ENCODE measurements at places on chromosomes 5 and 9.

DNA sequence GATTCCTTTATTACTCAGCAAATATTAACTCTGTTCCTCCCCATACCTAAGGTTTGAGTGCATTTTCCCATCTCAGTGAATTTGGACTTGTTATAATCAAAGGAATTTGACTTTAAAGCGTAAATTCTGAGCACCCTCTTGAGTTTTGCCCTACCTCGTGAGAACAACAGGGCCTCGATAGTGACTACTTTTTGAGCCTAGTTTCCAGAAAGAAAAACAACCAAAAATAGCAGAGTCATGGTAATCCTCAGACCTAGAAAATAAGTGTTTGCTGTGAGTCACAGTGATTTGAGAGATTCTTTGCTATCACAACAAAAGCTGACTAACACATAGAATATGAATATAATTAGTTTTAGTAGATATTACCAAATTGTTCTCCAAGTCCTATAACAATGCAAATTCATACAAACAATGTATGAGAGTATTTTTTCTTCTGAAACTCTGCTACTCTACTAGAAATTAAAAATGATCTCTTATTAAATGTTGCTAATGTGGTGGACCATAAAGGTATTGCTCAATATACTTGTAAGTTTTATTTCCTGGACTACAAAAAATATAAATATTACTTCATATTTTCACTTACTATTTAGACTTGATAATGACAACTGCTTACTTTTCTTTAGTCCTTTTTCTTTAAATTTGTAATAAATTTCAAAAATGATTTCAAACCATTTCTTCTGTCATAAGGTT lies 759.7 kb downstream of the BRINP1 start:
- DNase-seq = no peak

DNA sequence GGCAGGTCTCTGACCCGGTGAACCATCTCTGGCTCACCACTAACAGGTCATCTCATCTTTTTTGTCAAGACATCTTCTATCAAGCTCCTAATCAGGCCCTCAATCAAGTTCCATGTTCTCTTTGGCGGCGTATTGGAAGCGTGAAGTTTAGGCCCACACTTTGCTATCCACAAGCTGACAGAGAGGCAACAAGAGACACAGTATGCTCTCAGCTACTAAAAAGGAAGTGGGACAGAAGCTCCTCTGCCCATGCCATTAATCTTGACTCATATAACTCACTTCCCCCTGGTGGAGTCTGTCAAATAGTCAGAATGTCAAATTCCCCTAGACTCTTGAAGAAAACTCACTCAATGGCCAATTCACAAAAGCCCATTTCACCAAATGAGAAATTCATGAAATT lies 77.6 kb upstream of the TMC1 start:
- DNase-seq = no peak

DNA sequence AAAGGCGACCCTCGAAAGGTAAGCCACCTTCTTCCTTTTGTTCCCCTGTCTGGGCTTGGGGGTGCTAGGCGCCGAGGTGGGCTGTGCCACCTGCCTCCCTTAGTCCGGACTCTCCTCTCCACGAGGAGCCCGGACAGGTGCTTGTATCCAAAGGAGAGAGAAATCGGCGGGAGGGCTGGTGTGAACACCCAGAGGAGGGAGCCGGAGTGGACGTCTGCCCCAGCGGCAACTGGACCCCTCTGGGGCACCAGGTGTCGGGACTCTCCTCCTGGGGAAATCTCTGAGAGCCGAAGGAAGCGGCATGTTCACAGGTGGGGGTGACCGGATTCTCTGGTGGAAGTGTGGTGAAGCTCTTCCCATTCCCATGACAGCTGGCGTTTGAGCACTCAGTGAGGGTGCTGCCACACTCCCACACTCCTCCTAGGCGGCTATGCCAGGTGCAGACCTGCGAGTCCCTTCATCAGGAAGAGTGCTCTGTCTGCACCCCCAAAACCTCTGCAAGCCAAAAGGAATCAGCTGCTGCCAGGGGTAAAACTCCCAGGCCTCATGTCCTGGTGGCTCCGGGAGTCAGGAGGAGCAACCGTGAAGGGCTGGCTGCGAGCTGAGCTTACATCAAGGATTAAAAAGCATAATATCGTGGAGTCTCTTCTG lies 921 bp downstream of the KCNIP1 start:
- no peak for DNase-seq

DNA sequence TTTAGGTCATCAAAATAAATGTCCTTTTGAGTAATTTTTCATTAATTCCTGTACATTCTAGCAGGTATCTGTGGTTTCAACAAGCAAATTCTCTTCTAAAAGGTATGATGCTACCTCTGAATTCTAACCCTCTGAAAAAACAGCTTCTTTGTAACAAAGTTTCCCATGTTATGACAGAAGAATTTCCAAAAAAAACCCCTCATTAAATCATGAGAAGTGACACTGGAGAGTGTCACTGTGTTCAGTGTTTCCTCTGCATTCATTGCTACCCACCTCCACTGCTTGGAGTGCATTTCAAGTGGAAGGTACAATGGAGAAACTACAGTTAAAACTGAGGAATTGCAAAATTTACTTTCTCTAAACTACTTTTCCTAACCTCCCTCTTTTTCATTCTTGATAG lies 10.1 kb downstream of the CDKN2A start:
- no peak for DNase-seq

DNA sequence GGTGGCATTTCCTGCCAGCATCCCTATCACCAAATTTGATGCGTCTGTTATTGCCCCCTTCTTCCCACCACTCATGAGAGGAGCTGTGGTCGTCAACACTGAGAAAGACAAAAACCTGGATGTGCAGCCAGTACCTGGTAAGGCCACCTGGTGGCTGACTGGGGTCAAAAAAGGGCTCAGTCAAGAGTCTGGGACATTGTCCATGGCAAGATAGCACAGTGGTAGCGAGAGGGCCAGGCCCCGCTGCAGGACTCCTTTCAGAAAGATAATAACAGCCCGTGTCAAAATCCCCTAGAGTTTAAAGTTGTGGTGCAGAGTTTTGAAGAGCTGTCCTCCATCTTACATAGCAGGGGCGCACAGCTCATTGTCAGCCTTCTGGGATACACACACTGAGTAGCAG lies 40.8 kb downstream of the CSF1R start:
- no peak for DNase-seq

DNA sequence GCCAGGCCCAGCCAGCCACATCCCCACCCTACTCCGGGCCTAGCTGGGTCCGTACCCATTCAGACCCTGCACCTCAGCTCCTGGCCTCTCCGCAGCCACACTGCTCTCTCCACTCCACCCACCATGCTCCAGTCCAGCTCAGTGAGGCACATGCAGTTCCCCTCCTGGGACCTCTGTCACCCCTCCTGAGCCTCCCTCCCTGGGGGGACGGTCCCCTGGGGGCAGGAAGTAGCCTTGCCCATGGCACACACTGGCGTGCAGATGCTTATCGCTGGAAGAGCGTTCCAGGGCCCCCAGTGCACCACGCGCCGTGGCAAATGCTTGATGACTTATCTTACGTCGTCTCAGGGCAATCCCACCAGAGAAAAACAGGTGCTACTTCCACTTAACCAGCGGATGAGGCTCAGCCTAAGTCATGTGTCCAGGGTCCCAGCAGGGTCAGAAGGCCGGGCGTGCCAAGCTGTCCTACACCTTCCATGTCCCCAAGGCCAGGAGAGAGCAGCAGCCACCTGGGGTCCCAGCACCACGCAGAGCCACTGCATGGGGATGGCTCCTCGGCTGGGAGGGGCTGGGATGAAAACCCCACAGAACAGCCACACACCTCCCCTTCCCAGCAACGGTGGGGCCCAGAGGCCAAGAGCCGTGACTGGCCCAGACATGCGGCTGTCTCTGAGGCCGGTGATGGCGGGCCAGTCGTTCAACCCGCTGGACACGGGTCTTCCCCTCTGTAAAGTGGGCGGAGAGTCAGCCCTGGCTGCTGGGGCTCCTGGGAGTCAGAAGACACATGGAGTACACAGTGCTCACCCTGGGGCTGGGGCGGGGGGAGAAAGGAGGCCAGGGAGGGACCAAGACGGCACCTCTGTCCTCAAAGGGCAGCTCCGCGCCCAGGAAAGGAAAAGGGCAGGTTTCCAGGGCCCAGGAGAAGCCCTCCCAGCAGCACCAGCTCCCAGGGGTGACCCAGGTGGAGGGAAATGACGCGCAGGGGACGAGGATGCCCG lies 2.6 kb upstream of the CCDC187 start:
- no peak for DNase-seq

- no peak for DNase-seq
These were observed 241.7 kb upstream of the KLF4 start for GRCh38 chr9:107731115-107731762.

GRCh38 chr5:22293147-22293546 lies 560.0 kb downstream of the CDH12 start:
- no peak for DNase-seq

GRCh38 chr5:81251922-81252321 lies 18.8 kb downstream of the CKMT2 start:
- no peak for DNase-seq

GRCh38 chr9:120919843-120920805 lies 6.5 kb downstream of the TRAF1 start:
- no peak for DNase-seq

GRCh38 chr9:14089051-14089803 lies 224.7 kb downstream of the NFIB start:
- no peak for DNase-seq

- no peak for DNase-seq
These were observed 103.2 kb downstream of the SNCAIP start for GRCh38 chr5:122415030-122415800.

- no peak for DNase-seq
These were observed 47.7 kb downstream of the NSUN2 start for GRCh38 chr5:6585168-6585567.

DNA sequence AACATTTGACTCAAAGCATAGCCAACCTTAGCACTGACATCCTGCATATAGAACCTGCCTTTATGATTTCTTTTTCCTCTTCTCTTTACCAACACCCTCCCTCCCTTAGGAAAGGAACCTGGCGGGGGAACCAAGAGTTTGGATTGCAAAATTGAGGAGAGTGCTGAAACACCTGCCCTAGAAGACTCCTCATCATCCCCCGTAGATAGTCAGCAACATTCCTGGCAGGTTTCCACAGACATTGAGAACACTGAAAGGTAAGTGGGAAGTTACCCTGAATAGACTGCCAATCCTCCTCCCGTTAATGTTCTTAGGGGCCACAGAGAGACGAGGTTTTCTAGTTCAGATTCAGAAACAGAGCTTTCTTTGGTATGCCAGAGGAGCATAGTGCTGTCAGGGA lies 88.8 kb downstream of the RGS7BP start:
- no peak for DNase-seq

GRCh38 chr5:73969195-73970036 lies 343.4 kb downstream of the ARHGEF28 start:
- DNase-seq = no peak

GRCh38 chr5:78345485-78345884 lies 14.9 kb upstream of the SCAMP1 start:
- DNase-seq = no peak

DNA sequence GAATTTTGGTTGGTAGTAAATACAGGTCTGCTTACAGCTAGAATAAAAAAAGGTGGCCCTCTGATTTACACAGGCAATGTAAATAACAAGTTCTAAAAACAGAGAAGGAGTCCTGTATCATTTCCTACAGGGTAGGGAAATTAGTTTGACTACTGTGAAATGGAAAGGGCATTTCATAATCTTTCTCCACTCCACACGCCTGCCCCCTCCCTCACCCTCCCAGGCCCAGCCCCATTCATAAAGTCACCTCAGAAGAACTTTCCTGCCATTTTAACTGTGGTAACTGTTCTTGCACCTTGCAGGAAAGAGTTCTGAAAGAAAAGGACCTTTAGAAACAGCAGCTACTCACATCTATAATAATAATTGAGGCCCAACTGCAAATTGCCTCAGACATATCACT lies 69.7 kb downstream of the MEF2C start:
- DNase-seq = no peak

DNA sequence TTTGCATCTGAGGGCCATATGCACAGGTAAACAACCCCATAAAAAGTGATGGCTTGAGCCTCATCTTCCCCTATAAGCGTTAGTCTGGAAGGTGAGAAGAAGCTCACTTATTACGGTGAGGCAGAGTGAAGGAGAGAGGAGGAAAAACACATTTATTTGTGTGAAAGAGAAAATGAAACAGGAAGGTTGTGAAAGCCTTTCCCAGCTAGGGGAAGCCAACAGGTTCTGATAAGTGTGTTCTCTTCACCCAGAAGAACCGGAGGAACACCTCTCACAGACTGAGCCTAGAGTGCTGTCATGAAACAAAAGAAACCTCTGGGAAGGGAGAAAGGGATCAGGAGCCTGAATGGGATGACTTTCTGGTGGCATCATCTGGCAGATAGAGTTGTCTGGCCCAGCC lies 192.5 kb downstream of the PTTG1 start:
- no peak for DNase-seq

DNA sequence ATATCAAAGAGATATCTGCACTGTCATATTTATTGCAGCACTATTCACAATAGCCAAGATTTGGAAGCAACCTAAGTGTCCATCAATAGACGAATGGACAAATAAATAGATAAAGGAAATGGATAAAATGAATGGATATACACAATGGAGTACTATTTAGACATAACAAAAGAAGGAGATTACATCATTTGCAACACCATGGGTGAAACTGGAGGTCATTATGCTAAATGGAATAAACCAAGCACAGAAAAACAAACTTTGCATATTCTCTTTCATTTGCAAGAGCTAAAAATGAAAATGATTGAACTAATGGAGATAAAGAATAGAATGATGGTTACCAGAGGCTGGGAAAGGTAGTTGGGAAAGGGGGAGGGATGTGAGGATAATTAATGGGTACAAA lies 155.0 kb upstream of the PTGER4 start:
- DNase-seq = no peak

DNA sequence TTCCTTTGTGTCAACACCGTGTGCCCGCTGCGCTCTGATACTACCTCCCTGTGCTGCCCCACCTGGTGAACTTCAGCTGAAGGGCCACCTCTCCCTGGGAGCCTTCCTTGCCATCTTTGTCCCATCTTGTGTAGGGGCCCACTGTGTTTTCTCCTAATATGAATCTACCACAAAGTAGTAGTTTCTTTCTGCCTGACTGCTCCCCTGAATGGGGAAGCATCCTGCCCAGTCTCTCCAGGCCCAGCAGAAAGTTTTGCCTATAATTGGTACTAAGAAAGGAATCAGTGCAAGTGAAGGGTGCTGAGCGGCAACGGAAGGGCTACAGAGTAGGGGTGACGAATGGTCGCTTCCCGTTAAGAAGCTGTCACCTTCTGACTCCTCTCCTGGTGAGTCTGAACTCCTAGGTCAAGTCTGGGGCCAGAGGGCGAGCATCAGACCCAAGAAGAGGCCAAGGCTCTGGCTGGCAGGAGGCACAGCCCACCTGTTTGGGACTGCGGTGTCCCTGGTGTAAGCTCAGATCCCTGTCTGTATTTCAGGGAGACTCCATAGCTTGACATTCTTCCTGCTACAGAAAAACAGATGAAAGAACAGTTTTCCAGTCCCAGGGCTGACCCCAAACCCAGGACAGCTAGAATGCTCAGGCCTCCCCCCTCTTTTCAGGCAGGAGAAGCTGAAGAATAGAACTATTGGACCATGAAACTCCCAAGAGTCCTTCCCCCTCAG lies 24.1 kb downstream of the WWC1 start:
- DNase-seq = no peak

GRCh38 chr5:148125641-148126040 lies 42.7 kb upstream of the SPINK14 start:
- no peak for DNase-seq

GRCh38 chr5:62909326-62909725 lies 330.7 kb downstream of the LRRC70 start:
- DNase-seq = no peak

Data from T-helper 22 cell (primary cell).